ENCODE measurements at places on chromosomes 2 and 18.

GRCh38 chr2:78715293-78715692 is 310.2 kb upstream of the REG3G start:
- no peak for DNase-seq

- DNase-seq: no peak
Observed at GRCh38 chr2:237234268-237234667, 148.6 kb downstream of the COPS8 start.

- no peak for DNase-seq
Observed at GRCh38 chr2:152467677-152468410, 132.9 kb downstream of the FMNL2 start.

DNA sequence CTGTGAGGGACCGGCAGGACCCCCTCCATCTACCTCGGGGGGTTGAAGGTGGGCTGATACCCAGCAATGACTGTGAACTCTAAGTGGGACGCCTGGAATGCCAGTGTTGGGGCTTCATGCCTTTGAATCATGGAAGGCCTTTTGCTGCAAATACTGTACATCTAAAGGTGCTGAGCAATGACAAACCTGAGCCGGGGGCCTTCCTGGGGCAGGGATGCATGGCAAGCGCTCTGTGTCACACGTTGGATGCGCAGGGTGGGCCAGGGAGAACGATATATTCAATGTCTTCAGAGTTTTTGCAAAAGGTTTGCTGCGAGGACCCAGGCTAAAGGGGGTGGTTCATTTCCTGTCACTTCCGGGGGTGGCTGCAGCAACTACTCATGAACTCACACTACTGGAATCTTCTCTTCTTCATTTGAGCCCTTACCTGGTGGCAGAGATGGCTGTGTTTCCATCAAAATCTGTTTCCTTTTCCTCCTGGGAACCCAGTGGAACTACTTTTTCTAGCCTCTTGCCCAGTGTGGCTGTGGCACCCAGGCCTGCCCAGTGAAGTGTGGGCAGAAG is 24.1 kb upstream of the INHBB start:
- no peak for DNase-seq

DNA sequence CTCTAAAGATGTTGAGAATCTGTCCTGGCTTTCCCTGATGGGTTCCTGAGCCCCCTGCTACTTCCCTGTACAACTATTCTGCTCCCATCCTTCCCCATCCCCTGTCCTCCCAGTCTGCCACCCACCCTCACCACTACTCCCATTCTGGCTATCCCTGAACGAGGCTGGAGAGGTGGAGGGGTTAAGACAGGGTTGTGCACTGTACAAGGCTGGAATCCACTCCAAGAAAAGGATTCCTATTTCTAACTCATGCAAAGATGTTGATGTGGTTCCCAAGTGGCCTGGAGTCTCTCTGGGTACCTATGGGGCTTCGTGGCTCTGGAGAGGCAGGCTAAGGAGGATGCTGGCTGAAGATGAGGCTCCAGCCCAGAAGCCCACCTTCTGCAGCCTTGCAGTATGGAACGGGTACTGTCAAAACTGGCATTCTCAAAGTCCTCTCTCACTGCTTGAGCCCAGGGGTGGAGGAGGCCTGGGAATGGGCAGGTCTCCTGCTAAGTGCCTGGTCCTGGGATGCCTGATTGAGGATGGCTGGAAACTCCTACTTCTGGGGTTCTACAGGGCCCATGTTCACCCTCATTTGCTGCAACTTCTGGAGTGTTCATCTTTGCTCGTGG is 1.3 kb upstream of the FEV start:
- no peak for DNase-seq

DNA sequence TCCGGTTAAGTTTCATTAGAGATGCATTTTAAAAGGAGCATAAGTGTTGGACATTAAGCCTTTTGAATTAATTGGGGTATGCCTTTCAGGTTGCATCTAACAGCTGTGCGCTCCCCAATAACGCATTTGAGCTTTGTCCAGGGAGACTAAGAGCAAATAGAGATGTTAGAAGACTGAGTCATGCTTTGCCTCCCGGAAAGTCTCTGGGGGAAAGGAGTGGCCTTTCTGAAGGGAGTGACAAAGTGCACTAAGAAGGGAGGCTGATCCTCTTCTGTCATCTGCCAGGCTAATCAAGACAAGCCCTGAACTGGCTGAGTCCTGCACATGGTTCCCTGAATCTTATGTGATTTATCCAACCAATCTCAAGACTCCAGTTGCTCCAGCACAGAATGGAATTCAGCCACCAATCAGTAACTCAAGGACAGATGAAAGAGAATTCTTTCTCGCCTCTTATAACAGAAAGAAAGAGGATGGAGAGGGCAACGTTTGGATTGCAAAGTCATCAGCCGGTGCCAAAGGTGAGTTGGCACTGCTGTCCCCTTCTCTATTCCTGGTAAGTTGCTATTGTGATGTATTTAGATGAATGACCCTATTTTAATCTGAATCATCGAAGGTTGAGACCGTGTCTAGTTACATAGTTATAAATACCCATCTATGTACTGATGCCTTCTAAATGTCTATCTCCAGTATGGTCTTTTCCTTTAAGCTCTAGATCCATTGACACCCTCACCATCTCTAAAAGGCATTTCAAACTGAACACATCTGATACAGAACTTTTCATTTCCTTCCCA is 12.1 kb downstream of the TTL start:
- DNase-seq: peak; percentile 66

GRCh38 chr2:26561918-26562810 is 79.0 kb downstream of the CIB4 start:
- DNase-seq: no peak

DNA sequence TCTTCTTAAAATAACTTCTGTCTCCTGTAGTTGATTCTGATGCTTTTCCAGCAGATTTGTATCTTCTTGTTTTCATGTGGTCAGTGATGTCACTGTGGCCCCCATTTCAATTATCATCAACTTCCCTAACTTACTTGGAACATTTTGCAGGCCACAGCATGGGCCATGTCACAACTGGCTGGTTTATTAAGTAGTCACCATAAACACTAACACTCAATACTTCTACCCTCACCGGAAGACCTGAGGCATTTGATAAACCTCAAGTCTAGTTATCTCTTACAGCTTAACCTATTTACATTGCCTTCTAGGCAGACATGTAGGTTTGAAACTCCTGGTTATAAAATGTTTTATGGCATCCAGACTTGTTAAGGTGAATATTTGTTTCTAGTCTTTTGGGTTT is 37.4 kb upstream of the PROKR1 start:
- no peak for DNase-seq

GRCh38 chr2:177665328-177665727 is 272.8 kb downstream of the AGPS start:
- no peak for DNase-seq

DNA sequence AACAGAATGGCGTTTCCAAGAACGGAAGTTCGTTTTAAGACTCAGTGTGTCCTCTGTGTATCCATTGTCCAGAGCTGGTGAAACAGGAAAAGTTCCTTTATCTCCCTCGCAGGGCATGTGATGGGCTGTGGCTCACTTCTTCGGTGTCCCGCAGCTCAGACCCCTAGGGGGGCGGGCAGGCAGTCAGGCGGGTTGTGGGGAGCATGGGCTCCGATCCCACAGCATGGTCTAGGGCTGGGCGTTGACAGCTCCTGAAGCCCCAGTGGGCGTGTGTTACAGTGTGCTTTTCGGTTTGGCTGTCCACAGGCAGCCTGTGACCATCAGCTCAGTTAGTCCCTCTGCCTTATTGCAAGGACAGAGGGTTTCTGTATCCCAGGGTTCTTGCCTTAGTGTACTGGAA is 319.6 kb downstream of the AGAP1 start:
- DNase-seq: no peak

- no peak for DNase-seq
Observed at GRCh38 chr2:157473581-157473980, 29.7 kb upstream of the CYTIP start.

GRCh38 chr2:199378948-199379650 is 78.6 kb downstream of the SATB2 start:
- peak; percentile 24 for DNase-seq

DNA sequence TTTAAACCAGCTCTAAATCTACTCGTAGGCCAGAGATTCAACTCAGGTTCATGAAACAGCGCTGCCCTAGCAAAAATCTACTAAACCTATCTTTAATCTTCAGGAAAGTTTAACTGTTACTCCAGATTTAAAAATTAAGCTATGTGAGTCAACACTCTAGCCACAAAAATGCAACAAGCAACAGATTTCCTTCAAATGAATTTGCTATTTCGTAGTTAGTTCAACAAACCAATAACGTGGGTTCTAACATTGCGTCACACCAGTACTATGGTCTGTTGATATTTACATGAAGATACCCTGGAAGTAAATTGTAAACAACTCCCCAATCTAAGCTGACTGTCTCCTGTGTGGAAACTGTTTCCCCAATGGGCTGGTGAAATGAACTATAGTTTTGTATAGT is 71.2 kb downstream of the FIGN start:
- DNase-seq: peak; percentile 59

GRCh38 chr2:129281791-129282530 is 697.5 kb upstream of the RAB6C start:
- no peak for DNase-seq

DNA sequence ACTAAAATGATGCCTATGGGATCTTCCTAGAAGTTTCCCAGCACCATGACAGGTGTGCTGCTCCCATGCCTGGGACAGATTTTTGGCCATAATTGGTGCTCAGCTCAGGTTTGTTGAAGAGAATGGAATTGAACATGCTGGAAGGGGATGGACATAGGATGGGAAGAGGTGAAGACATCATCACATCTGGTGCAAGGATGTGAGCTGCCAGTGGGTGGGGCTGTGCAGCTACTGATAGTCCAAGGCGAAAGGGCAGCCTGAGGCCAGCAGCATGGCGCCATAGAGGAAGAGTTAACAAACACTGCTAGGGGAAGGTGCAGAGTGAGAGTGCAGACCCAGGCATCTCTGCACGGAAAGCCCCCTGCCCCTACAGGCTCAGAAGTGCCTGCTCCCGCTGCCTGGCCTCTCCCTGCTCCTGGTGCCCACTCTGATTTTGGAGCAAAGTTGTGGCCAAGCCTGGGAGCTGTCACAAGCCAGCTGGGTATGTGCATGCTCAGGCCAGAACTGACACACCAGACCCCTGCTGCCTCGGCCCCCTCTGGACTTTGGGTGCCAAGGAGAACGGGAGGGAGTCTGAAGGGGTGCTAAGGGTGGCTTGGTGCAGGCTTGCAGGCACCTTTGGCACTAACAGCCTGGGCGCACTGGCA is 178.6 kb downstream of the ZBTB7C start:
- DNase-seq: no peak

DNA sequence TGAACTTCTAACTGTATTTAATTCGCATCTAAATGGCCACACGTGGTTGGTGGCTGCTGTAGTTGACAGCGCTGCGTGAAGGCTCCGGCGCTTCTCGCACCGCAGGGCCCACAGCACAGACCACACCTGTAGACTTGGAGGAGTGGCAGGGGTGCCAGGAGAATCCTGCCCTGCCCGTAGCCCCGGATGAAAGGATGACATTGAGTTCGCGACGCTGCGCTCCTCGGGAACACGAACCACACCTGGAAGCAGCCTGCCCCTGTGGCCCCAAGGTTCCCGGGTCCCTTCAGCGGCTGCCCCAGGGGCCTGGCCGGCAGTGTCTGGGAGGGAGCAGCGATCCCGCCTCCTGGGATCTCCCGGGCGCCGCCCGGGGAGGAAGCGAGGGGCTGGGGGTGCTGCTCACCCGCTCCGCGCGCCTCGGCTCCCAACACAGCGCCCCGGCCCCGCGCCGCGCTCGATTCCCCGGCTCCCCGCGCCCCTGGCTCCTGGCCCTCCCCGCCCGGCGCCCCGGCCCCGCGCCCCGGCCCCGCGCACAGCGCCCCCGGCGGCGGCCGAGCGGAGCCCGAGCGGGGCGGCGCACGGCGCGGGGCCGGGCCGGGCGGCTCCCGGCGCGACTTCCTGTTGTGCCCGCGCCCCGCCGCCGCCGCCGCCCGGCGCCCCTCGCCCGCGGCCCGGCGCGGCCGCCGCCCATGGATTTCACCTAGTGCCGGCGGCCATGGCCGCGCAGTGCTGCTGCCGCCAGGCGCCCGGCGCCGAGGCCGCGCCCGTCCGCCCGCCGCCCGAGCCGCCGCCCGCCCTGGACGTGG is at the start of gene RNPEPL1:
RNPEPL1 (plus strand) TSS at position 613 of the 806 bp plus-strand sequence; CDS start at position 716, 103 bp downstream.
- DNase-seq: no peak

GRCh38 chr2:236744281-236744705 is 174.7 kb downstream of the ACKR3 start:
- peak; percentile 100 for DNase-seq

GRCh38 chr2:7952046-7952745 is 729.7 kb upstream of the ID2 start:
- DNase-seq: no peak

GRCh38 chr2:169095621-169096105 is 26.3 kb downstream of the DHRS9 start:
- DNase-seq: peak; percentile 71

DNA sequence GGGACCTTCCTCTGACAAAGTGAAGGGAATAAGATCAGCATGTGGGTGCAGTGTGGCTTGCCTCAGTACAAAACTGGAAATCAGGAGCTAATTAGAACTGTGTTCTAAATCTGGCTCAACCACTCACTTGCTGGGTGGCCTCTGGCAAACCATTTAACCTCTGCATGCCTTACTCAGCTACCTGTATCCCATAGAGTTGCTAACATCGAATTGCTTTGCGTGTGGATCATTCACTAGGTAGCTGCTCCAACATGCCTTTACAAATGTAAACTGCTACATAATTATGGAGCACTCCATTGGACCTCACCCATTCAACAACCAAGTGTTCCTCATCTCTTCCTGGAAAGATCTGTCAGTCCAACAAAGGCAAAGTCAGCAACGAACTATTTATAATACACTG is 19.0 kb downstream of the PLEKHM3 start:
- no peak for DNase-seq

GRCh38 chr18:8499810-8500675 is 109.2 kb upstream of the RAB12 start:
- DNase-seq: no peak

GRCh38 chr2:18558458-18558857 is 2.0 kb downstream of the RDH14 start:
- no peak for DNase-seq

DNA sequence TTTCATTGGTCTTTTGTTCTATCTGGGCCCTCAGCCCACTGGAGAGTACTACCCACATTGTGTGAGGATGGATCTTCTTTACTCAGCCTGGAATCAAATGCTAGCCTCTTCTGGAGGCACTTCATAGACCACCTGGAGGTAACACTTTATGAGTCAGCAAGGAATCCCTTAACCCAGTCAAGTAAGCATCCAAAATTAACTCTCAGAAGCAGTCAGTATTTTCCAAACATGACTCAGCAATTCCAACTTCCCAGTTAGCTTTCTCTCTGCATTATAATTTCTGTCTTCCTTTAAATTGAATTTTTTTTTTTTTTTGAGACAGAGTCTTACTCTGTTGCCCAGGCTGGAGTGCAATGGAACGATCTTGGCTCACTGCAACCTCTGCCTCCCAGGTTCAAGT is 142.7 kb downstream of the ACKR3 start:
- no peak for DNase-seq

GRCh38 chr2:74762789-74763188 is 71.1 kb upstream of the HK2 start:
- DNase-seq: no peak

GRCh38 chr2:63719052-63719451 is 122.6 kb upstream of the UGP2 start:
- no peak for DNase-seq

Data from GM04503 (cell line).